Stimulated activated CD4-positive, alpha-beta T cell treated with anti-CD3 and anti-CD28 coated beads, Interleukin-4, amount 100 ng/mL, for 48 hours (primary cell): ENCODE measurements at places on chromosomes 3 and 15.

GRCh38 chr3:57046101-57046765 lies 14.2 kb upstream of the SPATA12 start:
- no peak for DNase-seq

DNA sequence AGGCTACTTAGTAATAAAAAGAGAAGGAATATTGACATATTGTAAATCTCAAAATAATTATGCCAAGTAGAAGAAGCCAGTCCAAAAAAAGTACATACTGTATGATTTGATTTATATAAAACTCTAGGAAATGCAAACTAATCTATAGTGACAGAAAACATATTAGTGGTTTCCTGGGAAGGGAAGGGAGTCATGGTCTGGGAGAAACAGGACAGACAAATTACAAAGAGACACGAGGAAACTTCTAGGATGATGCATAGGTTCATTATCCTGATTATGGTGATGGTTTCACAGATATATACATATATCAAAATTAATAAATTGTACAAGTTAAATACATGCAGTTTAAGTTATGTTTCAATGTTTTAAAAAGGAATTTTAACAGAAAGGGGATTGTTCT lies 81.0 kb upstream of the GOLGA8B start:
- no peak for DNase-seq

DNA sequence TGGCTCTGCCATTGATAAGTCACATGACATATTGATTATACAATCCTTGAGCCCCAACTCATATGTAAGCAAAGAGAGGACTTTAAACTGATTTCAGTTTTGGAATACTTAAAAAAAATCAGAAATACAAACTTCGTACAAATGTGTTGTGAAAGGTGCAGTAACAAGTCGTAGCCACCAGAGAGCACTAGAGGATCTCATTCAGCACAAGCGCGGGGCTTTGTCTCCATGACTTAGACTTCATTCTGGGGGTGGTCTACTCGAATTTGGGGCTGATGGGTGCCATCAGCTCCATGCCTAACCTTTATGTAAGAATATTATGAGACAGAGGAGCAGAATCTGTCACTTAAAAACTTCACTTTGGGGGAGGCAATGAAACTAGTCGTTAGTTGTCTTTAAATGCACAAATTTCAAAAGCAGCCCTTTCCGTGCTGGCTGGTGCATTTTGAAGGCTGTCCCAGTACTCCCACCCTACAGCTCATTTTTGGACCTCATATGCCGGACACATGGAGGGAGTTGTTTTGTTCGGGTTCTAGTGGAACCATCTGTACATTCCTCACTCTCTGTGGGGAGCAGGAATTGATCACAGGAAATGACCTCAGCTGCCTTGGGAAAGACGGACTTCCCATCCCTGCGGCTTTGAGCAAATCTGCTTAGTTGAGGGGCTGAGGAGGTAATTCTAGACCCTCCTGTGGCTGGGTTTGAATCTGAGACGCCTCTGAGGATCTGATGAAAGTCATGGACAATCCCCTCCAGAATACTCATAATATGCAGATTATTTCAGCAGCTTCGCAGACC lies 27.5 kb upstream of the MASP1 start:
- no peak for DNase-seq

DNA sequence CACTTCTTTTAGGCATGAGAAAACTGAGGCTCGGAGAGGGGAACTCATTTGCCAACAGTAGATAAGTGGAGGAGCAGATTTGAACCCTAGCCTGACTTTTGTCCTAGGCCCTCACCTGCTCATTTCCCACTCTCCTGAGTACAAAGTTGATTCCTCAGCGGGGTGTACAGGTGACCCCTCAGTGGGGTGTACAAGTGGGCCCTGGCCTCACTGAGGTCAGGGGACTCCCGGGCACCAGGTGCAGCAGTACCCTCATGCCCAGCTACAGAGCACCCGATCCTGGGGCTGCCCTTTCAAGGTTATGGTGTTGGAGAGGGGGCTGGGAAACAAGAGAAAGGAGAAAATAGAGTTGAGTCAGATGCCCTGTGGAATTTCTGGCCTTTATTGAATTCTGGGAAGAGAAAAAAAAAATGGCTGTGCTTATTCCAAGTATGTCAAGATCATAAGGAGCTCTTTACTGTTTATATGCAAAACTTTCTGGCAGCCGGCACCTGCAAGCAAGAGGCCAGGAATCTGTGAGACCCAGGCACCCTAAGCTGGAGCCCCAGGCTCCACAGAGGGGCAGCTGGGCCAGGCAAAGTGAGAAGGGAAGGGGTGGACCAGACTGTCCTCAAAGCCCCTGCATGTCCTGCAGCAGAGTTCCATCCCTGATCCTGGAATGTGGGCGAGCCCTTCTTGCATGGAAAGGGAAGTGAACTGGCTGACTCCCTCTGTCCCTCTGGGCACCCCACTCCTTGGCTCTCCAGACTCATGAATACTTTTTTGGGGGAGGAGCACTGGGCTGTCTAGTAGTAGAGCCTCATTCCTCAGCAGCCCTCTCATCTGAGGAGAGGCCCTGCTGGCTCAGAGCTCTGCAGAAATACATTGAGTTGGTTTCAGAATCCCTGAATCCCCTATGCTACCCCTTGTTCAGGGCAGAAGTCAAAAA lies 43.1 kb downstream of the AMOTL2 start:
- DNase-seq, result no peak

DNA sequence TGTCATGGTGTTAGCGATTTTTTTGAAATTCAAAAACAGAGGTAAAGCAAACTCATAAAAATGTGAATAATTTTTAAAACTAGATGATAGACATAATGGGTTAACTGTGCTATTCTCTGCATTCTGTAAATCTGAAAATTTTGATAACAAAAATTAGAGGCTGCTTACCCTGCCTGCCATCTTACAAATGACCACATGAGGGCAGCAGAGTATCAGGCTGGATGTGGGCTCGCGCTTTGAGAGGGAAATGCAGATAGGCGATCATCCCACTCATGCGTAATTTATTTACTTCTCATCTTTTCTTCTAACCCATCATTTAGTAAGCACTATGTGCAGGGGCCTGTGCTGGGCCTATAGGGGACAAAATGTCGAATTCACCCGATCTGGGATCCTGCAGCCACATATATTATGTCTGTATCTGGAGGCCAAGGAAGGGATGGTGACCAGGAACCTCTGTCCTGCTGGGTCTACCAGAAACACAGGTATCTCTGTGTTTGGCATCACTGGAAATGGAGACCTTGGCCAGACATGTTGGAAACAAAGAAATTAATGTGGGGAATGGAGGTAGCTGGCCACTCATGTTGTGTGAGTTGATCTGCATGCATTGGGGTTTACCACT lies 7.8 kb upstream of the RAD18 start:
- peak; percentile 50 for DNase-seq

GRCh38 chr3:42762046-42762724 lies 10.9 kb downstream of the CCDC13 start:
- no peak for DNase-seq

GRCh38 chr3:139679220-139679775 lies 1.5 kb upstream of the NMNAT3 start:
- DNase-seq, result no peak
